ENCODE measurements at places on chromosomes 12 and 14.

GRCh38 chr12:100564090-100564489 is 9.4 kb upstream of the GAS2L3 start:
- no peak for DNase-seq

GRCh38 chr14:24436355-24437019 is 6.1 kb downstream of the SDR39U1 start:
- no peak for DNase-seq

- DNase-seq, result no peak
Observed at GRCh38 chr12:101763246-101763931, 24.1 kb upstream of the SYCP3 start.

DNA sequence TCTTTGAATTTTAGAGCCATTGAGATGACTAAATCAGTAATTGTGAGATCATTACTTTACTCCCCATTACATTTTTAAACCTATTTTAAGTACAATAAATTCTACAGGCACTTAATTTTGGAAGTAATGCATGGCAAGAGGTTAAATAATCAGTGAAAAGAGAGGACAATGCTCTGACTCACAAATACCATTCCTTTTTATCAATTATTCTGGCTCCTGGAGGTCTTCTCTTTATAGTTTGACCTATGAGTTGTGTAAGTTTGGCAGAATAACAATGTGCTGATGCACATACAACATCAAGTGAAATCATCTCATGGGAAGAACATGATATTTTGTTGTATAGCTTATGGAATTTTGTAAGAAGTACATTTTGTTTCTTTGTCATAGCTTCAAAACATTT is 166.7 kb downstream of the TMTC3 start:
- DNase-seq, result no peak

DNA sequence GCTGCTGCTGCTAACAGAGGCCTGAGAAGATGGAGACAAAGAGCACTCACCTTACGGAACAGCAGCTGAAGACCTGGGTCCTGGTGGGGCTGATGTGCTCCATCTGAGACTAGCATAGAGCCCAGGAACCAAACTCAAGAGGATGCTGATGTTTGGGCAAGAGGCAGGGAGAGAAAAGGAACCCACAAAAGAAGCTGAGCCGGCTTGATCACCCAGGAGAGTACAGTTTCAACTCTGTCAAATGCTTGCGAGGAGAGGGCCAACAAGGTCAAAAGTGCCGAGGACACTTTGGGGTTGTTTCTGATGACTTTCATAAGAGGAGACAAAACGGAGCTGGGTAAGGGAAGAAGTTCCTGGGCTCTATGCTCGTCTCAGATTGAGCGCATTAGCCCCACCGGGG is 17.3 kb upstream of the NT5DC3 start:
- no peak for DNase-seq

DNA sequence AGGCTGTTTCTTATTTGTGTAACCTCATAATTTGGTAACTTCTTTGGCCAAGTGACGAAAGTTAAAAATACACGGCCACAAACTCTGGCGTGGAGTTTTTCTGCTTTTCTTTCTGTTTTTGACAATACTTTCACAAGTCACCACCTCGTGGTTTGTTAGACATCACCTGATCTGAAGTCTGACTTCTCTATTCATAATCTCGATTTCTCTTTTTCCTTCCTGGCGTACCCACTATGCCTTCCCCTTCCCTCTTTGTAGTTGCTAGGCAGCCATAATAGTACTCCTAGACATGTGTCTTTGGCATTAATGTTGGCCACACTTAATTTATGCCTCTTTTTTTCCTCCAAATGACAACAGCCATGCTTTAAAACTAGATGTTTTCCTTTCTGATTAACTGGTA is 97.6 kb downstream of the POLR3B start:
- DNase-seq, result no peak

DNA sequence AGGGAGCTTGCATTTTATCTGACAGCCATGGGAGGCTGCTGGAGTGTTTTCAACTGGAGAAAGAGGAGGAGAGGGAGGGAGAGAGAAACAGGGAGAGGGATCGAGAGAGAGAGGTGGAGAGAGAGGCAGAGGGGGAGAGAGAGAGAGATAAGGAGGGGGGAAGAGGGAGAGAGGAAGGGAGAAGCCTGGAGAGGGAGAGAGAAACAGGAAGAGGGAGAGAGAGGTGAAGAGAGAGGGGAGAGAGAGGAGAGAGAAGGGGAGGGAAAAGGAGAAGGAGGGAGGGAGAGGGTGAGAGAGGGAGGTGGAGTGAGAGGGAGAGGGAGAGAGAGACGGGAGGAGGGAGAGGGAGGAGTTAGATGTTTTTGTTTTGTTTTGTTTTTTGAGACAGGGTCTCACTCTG is 45.6 kb downstream of the DNAH10 start:
- DNase-seq, result no peak

DNA sequence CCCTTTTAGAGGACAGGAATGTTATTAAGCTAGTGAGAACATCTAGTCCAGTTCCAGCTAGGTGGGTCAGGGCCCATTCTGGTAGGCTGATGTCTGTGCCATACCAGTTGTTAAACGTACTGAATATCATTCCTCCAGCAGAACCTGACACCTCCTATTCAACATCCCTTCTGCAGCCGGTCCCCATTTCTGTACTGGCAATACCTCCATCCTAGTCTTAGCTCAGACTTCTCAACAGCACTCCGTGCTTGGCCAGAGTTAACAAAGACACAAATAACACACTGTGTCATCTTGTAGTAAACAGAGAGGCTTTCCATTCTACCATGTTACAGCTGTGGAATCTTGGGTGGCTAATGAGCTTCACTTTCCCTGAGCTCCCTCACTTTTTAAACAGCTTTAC is 94.3 kb upstream of the PDE3A start:
- no peak for DNase-seq

DNA sequence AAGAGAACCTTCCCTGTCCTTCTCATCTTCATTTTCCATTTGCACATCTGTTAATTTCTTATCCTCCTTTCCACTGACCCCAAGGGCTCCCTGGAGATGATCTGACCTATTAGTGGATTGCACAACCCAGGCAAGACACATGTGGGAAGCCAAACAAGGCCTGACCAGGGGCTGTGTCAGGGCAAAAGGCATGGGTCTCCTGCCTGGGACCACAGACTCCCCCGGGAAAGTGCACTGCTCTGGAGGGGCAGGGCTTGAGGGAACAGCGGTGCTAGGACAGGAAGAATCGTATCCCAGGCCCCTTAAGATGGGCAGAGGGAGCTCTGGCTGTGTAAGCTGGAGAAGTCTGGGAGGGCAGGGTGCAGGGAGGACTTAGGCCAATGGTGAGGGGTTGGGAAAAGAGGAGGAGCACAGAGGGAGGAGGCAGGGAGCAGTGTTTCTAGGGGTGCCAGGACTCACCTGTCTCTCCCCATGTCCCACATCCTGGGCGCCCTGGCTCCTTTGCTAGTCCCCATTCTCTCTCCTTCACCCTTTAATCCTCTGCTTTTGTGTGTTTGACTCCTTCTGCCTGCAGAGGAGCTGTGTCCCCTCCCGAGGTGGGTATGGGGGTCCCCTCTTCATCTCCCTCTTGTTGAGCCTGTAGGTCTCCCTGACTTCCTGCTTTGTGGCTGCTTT is 25.3 kb downstream of the PLEKHG3 start:
- no peak for DNase-seq

- DNase-seq, result no peak
Observed at GRCh38 chr12:115657081-115658013, 620.1 kb downstream of the MED13L start.

DNA sequence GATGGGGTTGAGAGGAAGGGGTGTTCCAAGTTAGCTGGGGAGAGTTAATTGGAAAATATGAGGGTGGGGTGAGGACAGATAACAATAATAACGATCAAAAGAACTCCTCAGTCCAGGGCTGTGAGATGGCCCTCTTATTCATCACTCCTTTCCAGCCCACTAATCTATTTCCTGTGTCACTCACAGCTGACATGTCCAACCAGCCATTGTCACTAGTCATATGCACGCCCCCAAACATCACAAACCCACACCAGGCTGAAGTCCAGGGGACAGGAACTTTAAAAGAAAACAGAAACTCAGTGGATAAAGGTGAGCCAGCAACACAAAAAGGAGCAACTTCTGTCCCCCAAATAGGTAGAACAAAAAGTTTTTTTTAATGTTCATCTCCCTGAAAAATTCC is 911 bp downstream of the CALCOCO1 start:
- no peak for DNase-seq

GRCh38 chr12:65168681-65169319 is 583 bp upstream of the LEMD3 start:
- DNase-seq, result no peak

DNA sequence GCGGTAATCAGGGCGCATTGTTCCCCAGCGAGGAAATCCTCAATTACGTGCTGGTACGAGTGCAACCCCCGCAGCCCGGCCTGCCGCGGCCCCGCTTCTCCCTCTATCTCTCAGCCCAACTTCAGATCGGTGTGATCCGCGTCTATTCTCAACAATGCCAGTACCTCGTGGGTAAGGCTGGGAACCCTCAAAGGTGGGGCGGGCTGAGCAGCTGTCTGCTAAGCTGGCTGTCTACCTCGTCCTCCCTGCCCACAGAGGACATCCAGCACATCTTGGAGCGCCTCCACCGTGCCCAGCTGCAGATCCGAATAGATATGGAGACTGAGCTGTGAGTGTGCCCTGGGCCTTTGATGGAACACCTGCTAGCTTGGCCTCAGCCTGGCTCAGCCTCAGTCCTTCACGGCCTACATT is 996 bp downstream of the REC8 start:
- DNase-seq, result no peak

DNA sequence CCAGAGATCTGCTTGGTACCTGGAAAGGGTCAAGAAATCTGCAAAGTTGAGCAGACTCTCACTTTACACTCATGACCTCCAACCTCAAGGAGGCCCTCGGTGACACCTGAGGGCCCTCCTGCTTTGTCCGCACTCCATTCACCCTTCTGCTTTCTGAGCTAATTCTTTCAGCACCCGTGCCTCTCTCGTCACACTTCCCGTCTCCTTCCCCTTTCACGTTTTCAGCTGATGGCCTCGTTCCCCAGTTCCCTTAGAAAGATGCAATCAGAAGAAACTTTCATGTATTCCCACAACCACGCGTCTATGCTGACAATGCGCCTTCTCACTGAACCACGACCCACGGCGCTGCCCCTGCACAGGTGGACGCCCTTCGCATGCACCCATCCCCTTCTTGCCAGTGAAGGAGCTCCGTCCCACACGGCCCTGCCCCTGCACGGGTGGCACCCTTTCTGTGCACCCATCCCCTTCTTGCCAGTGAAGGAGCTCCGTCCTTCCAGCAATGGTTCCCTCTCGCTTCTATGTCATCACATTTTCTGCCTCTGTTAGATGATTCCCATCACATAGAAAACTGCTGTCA is 340.1 kb upstream of the FKBP4 start:
- no peak for DNase-seq

- DNase-seq, result no peak
Observed at GRCh38 chr12:124537525-124538193, 29.8 kb downstream of the NCOR2 start.

DNA sequence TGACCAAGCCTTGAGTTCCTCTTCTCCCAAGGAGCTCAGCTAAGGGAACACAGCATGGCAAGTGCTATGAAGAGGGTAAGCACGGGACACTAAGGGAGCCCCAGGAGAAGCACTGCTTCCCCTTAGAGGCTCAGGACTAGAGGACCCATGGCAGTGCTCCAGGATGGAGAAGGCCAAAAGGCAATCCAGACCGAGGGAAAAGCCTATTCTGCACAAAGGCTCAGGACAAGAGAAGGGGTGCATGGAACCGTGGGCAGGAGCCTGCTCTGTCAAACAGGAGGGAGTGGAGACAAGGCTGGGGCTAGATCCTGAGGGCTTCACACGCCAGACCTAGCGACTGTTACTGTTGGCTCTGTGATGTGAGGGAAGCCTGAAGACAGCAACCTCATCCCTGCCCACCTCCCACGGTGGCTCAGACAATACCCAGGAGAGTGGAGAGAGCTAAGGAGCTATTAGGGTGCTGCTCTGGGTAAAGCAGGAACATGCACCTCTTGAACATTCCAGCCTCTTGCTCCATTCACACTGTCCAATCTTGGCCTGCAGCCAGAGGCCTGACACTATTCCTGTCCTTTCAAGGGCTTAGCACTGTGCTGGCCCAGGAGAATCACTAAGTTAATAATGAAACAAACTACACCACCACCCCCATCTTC is 24.2 kb downstream of the OTUB2 start:
- DNase-seq, result no peak

DNA sequence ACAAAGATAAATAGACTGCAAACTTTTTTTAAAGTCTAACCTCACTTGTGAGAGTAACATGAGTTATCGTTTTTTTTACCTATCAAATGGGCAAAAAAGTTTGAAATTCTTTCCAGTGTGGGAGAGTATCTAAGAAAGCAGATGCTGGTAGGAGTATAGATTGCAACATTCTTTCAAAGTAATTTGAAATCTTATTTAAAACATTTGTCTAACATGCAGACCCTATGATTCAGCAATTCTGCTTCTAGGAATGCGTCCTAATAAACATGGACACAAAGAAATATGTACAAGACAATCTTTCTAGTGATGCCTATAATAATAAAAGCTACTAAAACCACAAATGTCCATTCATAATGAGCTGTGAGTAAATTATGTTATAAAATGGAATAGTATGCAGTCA is 110.4 kb upstream of the TMCC3 start:
- DNase-seq, result no peak
